ENCODE measurements at places on chromosomes 11 and 22.

DNA sequence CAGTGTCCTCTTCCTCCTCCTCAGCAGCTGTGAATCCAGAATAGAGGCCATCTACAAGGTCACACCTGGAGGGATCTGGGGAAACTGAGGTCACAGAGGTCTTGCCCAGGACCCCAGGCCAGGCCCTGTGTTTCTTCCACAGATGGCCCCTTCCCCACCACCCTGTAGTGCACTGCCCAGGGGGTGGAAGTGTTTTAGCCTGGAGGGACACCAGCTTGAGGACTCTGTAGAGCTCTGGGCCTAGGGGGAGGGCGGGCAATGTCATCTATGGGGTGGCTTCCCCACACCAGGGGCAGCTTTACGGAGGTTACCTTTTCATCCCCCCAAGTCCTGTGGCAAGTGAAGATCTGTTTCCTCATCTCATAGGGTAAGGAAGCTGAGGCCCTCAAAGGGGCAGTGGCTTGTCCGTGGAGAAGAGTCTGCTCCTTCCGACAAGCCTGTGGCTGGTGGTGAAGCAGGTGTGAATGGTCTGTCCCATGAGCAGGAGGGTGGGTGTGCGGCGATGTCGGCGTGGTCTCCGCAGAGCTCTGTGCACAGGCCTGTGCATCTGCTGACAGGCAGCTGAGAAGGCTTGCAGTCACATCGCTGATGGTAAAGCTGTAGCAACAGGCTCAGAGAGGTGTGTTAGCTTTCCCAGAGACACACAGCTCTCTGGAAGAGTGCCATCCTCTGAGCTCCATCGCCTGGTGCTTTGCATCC is 74.1 kb upstream of the WNT7B start:
- DNase-seq: peak; percentile 75

GRCh38 chr11:130631119-130631518 is 182.7 kb downstream of the ADAMTS15 start:
- no peak for DNase-seq

- DNase-seq: no peak
Measured at GRCh38 chr11:79265756-79266322, 175.0 kb downstream of the TENM4 start.

- DNase-seq: no peak
Measured at GRCh38 chr11:78830277-78830819, 255.7 kb upstream of the NARS2 start.

DNA sequence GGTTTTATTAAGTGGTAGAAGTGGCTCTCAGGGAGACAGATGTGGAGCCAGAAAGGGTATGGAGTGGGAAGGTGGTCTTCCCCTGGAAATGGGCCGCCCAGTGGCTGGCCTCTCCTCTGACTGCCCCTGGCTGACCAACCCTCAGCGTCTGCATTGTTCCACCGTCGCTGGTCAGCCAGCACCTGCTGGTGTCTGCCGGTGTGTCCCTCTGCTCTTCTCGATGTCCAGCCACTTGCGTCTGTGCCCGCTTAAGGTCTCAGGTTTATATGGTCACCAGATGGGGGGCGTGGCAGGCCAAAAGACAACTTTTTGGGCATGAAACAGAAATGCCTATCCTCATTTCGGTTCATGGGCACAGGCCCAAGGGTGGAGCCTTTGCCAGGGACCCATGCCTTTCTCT is 1221.5 kb downstream of the JRKL start:
- DNase-seq: no peak

- no peak for DNase-seq
Measured at GRCh38 chr11:70226967-70227366, 23.9 kb downstream of the FADD start.

Data from posterior vena cava (tissue), 2 donors.